ENCODE measurements at places on chromosomes 3 and 15. TPM values are rescaled to one million over a fixed set of nuclear protein-coding genes. Genes with fewer than 3 reads are reported as not detected.

- H3K4me3 ChIP-seq: no peak overlapping the region
- no peak for DNase-seq
- no peaks in the 10 kb centered on the region for H3K36me3 ChIP-seq
- H3K4me1 ChIP-seq: no peaks in the 10 kb centered on the region
- no peaks in the 10 kb centered on the region for H3K27me3 ChIP-seq
- H3K27ac ChIP-seq: no peak overlapping the region
These were observed 245.4 kb upstream of the TPM1 start for GRCh38 chr15:62797171-62797570.

DNA sequence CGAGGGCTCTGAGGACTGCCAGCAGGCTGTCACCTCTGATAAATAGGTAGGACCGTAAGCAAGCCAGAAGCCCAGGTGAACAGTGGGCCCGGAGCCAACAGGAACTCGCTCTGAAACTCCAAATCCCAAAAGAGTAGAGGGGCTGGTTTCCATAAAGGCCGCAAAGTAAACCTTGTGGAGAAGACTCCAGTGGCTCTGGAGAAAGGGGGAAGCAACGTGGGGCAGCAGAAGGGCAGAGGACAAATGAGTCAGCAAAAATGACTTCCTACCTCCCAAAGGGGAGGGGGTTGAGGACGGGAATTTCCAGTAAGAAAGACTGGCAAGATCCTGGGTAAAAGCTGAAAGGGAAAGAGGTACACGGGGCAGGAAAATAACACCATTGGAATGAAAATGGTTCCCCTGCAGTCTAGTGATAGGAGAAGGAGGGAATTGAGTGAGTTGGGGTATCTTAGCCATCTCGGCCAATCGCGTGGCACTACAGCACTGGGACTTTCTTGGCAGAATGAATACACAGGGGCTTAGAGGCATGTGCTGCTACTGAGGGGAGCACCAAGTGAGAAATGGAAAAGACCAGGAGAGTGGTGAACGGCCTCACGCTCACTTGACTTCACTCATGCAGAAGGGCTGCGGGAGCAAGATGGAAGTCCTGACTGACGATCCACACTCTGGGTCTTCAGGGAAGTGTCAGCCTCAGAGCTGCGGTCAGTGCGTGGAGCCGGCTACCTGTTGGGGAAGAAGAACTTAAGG is 33.2 kb downstream of the BMF start:
- DNase-seq: no peak
- H3K4me1 ChIP-seq: peaks cover 12% of the 10 kb centered on the region
- H3K27me3 ChIP-seq: no peaks in the 10 kb centered on the region
- no peaks in the 10 kb centered on the region for H3K36me3 ChIP-seq

DNA sequence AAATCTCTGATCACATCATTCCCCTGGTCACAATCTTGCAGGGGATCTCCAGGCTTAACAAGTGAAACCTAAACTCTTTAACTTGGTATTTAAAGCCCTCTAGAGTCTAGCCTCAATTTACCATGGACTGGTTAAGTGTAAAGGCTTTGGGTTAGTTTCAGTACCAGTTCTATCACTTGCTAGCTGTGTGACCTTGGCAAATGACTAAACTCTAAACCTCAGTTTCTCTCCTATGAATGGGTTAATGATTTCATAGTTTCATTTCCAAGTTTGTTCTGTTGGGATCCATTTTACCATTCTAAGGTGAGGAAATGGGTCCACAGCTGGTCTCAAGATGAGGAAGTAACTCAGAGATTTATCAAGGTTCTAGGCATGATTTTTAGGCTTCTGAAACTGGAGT is 38.8 kb upstream of the TIMP4 start:
- H3K4me1 ChIP-seq: peaks cover 70% of the 10 kb centered on the region
- H3K4me3 ChIP-seq: no peak overlapping the region
- no peak for DNase-seq
- peak overlapping the region; percentile 97 for H3K27ac ChIP-seq
- no peaks in the 10 kb centered on the region for H3K36me3 ChIP-seq

- no peak for DNase-seq
- H3K36me3 ChIP-seq: no peaks in the 10 kb centered on the region
- H3K27me3 ChIP-seq: no peaks in the 10 kb centered on the region
- no peaks in the 10 kb centered on the region for H3K4me1 ChIP-seq
These were observed 22.0 kb downstream of the CMTM6 start for GRCh38 chr3:32480604-32481003.

GRCh38 chr15:52021128-52021671 is 2.2 kb downstream of the MAPK6 start:
- peak overlapping the region; percentile 83 for H3K27ac ChIP-seq
- H3K36me3 ChIP-seq: no peaks in the 10 kb centered on the region
- peaks cover 16% of the 10 kb centered on the region for H3K4me1 ChIP-seq
- no peaks in the 10 kb centered on the region for H3K27me3 ChIP-seq
- peak overlapping the region; percentile 99 for H3K4me3 ChIP-seq
- peak; percentile 64 for DNase-seq

DNA sequence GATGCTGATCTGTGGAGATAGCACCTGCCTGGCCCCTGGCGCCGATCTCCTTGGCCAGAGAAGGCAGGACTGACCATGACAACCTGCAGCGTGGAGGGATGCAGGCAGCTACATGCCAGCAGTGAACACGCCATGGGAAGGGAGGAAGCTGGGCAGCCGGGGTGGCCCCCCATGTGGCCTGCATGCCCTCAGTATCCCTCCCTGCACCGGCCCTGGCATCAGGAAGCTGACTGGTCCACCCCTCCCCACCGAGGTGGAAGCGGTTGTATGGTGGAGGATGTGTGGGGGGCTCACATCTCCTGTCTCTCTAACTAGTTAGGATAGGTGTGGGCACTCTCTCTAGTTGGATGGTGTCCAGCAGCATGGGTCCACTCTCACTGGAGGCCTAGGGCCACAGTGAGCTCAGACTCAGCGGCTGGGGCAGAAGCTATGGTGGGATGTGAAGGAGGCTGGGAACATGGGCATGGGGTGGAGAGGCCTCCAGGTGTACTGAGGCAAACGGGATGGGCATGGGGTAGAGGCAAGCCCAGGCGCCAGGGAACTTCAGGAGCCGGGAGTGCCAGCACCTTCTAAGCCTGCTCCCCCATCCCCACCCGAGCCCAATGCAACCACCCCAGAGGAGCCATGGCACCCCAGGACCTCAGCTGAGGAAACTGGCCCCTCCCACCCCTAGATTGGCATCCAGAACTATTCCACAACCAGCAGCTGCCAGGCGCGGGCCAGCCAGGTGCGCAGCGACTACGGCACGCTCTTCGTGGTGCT is 1.8 kb upstream of the ABTB1 start:
- peaks cover 7% of the 10 kb centered on the region for H3K4me1 ChIP-seq
- H3K4me3 ChIP-seq: no peak overlapping the region
- DNase-seq: no peak

DNA sequence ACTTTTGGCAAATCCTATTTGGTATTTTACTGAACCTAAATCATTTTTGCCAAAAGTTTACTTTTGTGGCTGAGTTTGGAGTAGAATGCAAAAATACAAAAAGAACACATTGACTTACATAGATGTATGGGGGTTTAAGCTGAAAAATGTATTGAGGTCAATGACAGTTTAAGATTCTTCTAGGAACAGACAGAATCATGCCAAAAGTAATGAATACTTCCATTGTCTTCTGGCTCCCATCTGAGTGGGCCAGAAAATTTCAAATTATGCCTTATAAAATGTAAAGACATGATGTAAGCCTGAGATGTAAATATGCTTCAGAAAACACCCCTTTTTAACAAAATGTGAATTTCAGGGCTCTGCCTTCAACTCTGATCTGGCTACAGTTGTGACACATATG is 375.1 kb upstream of the DPH6 start:
- H3K4me3 ChIP-seq: no peak overlapping the region
- no peaks in the 10 kb centered on the region for H3K4me1 ChIP-seq
- H3K36me3 ChIP-seq: no peaks in the 10 kb centered on the region
- no peak overlapping the region for H3K27ac ChIP-seq

- DNase-seq: no peak
- no peaks in the 10 kb centered on the region for H3K27me3 ChIP-seq
- H3K4me3 ChIP-seq: no peak overlapping the region
These were observed 38.9 kb downstream of the TFG start for GRCh38 chr3:100748220-100748619.

DNA sequence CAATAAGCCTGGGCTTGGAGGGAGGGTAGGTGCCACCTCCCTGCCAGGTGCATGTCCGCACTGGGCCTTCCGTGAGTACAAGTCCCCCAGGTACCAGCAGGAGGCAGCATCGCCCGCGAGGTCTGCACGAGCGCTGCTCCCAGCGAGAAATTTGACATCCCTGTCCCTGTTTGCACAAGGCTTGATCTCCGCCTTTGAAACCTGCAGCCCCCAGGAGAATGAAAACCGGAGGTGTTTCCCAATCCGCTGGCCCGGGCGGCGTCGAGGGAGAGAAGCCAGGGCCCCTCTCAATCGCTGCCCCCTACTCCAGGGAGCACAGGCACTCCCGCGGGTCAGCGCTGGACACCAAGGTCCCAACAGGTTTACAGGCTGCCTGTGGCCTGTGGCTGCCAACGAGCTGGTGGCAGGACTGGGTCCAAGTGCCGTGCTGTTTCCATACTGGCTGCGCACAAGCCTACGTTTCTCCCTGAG is 961 bp downstream of the HAPLN3 start:
- peak; percentile 80 for DNase-seq
- no peaks in the 10 kb centered on the region for H3K36me3 ChIP-seq
- peak overlapping the region; percentile 34 for H3K4me3 ChIP-seq
- H3K27ac ChIP-seq: no peak overlapping the region

DNA sequence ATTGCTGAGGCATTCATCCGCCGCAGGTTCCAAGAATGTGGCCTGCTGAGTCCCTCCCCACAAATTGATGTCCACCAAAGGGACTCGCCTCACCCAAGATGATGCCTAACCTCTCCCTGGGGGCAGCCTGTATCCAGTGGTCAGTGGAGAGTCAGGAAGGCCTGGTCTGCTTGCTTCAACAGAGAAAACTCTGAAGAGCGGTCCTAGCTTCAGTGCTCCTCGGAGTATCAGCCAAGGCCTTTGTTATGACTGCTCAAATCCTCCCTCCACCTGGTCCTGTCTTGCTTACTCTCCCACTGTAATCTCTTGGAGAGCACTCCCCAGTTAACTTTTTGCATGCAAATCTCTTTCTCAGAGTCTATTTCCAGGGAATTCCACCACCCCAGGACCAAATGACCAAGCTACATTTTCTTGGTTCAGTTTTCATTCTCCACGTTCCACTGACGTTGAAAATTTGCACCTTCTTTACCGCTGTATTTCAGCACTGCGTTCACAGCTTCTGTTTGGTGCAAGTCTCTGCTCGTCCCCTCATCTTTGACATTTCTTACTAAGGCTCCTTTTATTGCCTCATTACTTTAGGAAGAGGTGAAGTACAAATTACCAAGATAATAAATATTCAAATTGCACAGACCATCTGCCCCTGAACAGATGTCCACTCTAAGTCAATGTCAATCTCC is 22.3 kb downstream of the CMTM7 start:
- no peak overlapping the region for H3K27ac ChIP-seq
- peaks cover 10% of the 10 kb centered on the region for H3K4me1 ChIP-seq
- H3K4me3 ChIP-seq: no peak overlapping the region
- no peak for DNase-seq
- H3K27me3 ChIP-seq: no peaks in the 10 kb centered on the region
- no peaks in the 10 kb centered on the region for H3K36me3 ChIP-seq

DNA sequence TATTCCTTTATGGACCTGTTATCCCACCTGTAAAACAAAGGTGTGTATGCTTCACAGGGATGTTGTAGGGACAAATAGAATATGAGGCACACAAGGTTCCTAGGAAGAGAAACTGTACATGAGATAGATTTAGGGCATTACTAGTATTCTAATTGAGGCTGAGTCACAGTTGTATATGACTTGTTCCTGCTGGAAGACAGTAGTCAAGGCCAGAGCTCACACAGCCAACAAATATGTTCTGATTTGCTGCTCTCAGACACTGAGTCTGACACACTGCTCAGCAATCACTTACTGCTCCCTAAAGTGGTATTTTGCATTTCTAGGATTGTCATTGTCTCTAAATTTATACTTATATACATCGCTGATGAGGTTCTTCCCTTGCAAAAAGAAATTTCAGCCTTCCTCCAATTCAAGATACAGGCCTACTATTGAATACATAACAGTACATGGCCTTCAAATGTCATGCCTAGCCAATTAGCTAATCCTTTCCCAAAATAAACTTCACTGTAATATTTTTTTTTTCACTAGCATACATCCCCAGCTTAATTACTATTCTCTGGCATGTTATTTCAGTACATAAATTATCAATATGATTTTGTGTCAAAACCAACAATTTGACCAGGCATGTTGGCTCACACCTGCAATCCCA is 69.8 kb downstream of the TIGIT start:
- no peaks in the 10 kb centered on the region for H3K36me3 ChIP-seq
- no peak overlapping the region for H3K27ac ChIP-seq
- no peak for DNase-seq
- H3K4me3 ChIP-seq: no peak overlapping the region

GRCh38 chr15:51195459-51195858 is 100.8 kb upstream of the TNFAIP8L3 start:
- no peak for DNase-seq
- H3K27me3 ChIP-seq: 0 out of 2 replicates have a peak, but pooled peaks cover 2% of the 10 kb centered on the region
- H3K36me3 ChIP-seq: no peaks in the 10 kb centered on the region
- no peaks in the 10 kb centered on the region for H3K4me1 ChIP-seq

DNA sequence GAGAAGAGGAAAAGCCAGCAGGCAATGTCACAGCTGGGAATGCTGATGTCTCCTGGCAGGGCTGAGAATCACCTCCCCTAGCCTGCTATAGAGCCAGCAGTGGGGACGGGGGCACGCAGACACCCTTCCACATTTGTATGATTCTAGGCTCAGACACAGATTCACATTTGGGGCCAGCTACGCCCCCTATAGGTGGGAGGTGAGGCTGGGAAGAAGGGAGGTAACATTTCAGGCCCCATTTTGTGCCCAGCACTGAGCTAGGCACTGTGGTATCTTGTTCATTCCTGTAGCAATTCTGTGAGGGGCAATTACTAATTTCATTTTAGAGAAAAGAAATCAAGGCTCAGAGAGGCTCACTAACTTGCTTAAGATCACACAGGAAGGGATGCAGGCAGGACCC is 15.9 kb upstream of the ACAD9 start:
- DNase-seq: no peak
- H3K4me1 ChIP-seq: no peaks in the 10 kb centered on the region
- H3K4me3 ChIP-seq: no peak overlapping the region

GRCh38 chr3:59733041-59733809 is 683.4 kb upstream of the CFAP20DC start:
- H3K27me3 ChIP-seq: peaks cover 6% of the 10 kb centered on the region
- H3K27ac ChIP-seq: no peak overlapping the region
- no peaks in the 10 kb centered on the region for H3K36me3 ChIP-seq
- no peaks in the 10 kb centered on the region for H3K4me1 ChIP-seq

DNA sequence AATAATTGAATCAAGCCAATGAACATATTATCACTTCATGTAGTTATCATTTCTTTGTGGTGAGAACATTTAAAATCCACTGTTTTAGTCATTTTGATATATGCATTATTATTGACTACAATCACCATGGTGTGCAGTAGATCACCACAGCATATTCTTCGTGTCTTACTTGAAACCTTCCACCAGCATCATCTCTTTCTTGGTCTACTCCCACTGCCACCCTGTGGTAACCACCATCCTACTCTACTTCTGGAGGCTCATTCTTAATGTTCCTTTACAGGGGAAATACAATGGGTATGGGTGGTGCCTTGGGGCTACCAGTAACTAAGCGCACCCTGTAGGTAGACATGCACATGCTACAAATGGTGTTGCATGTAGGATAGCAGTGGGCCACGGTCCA is 25.4 kb downstream of the PXK start:
- no peaks in the 10 kb centered on the region for H3K36me3 ChIP-seq
- H3K4me1 ChIP-seq: no peaks in the 10 kb centered on the region
- no peak overlapping the region for H3K4me3 ChIP-seq
- no peak overlapping the region for H3K27ac ChIP-seq
- no peak for DNase-seq
- no peaks in the 10 kb centered on the region for H3K27me3 ChIP-seq

Gene BLM
- 19.1 TPM for total RNA-seq

Gene PLIN1
- total RNA-seq: 1.0 TPM

Gene TOMM70
- 63.7 TPM for total RNA-seq

Gene ALDH1A2
- total RNA-seq: 4.0 TPM

Gene OR5H15
- total RNA-seq: not detected

Gene SUSD5
- total RNA-seq: 0.35 TPM

Gene PRR20G
- not detected for total RNA-seq

Gene DPPA2
- total RNA-seq: not detected
